CD4-positive, alpha-beta memory T cell (primary cell): ENCODE measurements at places on chromosomes 11 and 22. TPM values are rescaled to one million over a fixed set of nuclear protein-coding genes. Genes with fewer than 3 reads are reported as not detected.

PCF11 gene
- total RNA-seq, result 161 TPM

TIMM10 gene
- 34.6 TPM for total RNA-seq

DNA sequence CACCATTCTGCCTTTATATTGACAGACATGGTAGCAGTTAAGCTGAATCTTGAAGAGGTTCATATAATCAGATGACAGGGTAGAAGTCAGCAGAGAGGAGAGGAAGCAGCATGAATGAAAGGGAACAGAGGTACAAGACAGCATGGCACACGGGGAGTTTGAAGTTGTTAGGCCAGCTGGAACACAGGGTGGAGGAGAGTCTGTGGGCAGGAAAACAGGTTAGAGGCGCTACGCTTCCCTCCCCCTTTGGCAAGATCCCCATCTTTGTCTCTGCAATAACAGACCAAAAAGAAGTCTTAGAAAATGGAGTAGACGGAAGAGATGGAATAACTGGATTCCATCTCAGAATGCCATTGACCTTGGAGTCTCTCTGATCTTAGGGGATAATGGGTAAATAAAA is 20.0 kb upstream of the NDUFC2 start:
- no peak for DNase-seq
- H3K4me1 ChIP-seq, result no peaks in the 10 kb centered on the region
- no peak overlapping the region for H3K4me3 ChIP-seq
- H3K27me3 ChIP-seq, result no peaks in the 10 kb centered on the region
- H3K36me3 ChIP-seq, result peaks cover 17% of the 10 kb centered on the region

DNA sequence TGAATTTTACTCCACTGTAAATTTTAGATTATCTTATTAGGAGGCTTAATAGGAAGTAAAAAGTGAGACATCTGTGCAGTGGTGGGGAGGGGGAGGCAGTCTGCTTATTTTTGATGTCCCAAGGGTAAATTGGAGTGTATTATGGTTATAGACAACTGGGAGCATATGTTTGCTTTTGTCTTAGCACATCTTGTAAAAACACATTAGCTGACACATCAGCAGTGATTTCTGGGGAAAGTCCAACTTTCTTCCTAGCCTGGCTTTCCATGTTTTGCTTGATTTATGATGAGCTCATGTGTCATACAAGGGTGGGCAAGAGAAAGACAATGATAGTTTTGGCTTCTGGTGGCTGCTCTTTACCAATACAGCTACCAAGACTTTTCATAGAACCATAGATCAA is 4.0 kb downstream of the ANO3 start:
- no peak overlapping the region for H3K4me3 ChIP-seq
- no peak overlapping the region for H3K27ac ChIP-seq
- H3K4me1 ChIP-seq, result no peaks in the 10 kb centered on the region
- no peak for DNase-seq
- H3K27me3 ChIP-seq, result no peaks in the 10 kb centered on the region

DNA sequence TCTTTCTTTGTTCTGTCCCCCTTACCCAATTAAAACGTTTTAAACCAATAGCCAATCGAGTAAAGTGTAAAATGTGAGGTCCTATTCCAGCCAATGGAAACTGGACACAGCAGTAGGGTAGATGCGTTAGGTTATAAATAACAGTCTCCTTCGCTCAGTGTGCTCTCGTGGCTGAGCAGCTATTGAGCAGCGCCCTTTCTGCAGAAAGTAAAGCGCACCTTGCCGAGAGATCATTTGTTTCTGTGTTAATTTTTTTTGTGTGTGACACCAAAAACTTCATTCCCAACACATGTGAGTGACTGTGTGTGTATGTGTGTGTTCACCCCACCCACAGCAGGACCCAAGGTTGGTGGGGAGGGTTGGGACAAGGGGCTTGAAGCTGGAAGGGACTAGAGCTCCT is 7.2 kb upstream of the TTLL1 start:
- no peak overlapping the region for H3K4me3 ChIP-seq
- no peaks in the 10 kb centered on the region for H3K4me1 ChIP-seq
- no peak for DNase-seq
- no peak overlapping the region for H3K27ac ChIP-seq

- H3K27me3 ChIP-seq, result no peaks in the 10 kb centered on the region
- DNase-seq, result no peak
- no peak overlapping the region for H3K4me3 ChIP-seq
These were observed 18.2 kb upstream of the MUC5AC start for GRCh38 chr11:1139441-1140083.
